ENCODE measurements at places on chromosomes 7 and 10. TPM values are rescaled to one million over a fixed set of nuclear protein-coding genes. Genes with fewer than 3 reads are reported as not detected.

Gene CCL24
- total RNA-seq: not detected

Gene MOGAT3
- total RNA-seq: not detected

Gene TFAM
- 25.1 TPM for total RNA-seq

Gene CNPY1
- not detected for total RNA-seq

Gene UPK3BL2
- total RNA-seq: 0.54 TPM

Gene ANKRD1
- total RNA-seq: 0.52 TPM

Gene HOXA13
- 8.6 TPM for total RNA-seq

Gene APBB1IP
- total RNA-seq: 8.5 TPM

Gene FKBP6
- total RNA-seq: not detected

Gene TACC2
- total RNA-seq: 14.1 TPM

Gene TM9SF3
- total RNA-seq: 185 TPM

Gene DPP6
- total RNA-seq: not detected

Gene OGA
- total RNA-seq: 150 TPM

Gene ADCY1
- total RNA-seq: 0.43 TPM

Gene PAPSS2
- 91.2 TPM for total RNA-seq

Gene SLC26A3
- total RNA-seq: not detected

Gene EBLN1
- total RNA-seq: not detected

Gene CHN2
- not detected for total RNA-seq

Gene LIPN
- not detected for total RNA-seq

Gene P4HA1
- total RNA-seq: 437 TPM

Gene ESYT2
- 171 TPM for total RNA-seq

Gene FRA10AC1
- 14.4 TPM for total RNA-seq

Gene PVRIG
- total RNA-seq: not detected

Gene WDR86
- 9.0 TPM for total RNA-seq

Gene TRIM50
- not detected for total RNA-seq

Gene GNAT3
- total RNA-seq: not detected

Gene SPDYE6
- total RNA-seq: not detected

Gene ASB10
- total RNA-seq: not detected

Gene CYP2C19
- total RNA-seq: not detected
